Stimulated activated CD4-positive, alpha-beta T cell treated with anti-CD3 and anti-CD28 coated beads, Interleukin-1b, Interleukin-23, amount 100 ng/mL, for 4 hours (primary cell): ENCODE measurements at places on chromosomes 2 and 18.

DNA sequence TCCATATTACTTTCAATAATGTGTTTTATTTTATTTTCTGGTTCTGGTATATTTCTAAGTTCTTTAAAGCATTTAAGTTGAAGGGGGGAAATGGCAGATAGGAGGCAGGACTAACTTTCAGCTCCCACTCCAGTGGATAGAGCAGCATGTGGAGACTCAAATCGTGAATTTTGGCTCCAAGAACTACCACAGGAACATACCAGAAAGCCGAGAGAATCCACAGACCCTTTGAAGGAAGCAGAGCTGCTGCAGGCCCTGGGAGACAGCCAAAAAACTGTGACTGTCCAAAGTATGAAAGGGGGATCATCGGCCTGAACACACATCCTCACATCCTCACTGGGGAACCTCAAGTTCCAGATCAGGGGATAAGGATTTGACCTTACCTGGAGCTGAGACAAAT is 207.6 kb upstream of the VWC2L start:
- no peak for DNase-seq

DNA sequence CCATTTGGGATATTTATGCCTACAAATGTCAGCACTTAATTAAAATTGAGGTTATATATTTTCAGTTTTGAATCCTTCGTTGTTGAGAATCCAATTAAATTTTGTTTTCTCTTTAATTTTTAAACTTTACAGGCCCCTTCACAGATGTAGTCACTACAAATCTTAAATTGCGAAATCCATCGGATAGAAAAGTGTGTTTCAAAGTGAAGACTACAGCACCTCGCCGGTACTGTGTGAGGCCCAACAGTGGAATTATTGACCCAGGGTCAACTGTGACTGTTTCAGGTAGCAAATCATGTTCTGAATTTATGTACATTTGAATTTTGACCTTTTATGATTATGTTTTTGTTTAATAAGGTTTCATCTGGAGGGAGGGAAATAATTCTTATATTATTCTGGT is 17.9 kb downstream of the VAPA start:
- DNase-seq: no peak

DNA sequence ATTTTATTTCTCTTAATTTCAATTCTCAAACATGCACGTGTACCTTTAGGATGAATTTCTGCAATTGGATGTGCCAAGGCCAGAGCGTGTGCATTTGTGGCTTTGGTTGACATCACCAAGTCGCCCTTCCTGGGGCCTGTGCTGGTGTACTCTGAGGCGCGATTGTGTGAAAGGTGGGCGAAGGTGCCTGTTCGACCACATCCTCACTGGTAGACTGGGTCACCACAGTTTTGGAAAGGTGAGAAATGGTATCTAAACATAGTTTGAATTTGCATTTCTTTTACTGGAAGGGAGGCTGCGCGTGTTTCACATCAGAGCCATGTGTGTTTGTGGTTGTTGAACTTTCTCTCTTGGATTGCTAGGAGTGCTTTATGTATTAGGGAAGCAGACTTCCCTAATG is 89.8 kb downstream of the LDLRAD4 start:
- DNase-seq: no peak

- no peak for DNase-seq
These were observed 865.3 kb downstream of the ERBB4 start for GRCh38 chr2:211673133-211673905.

- no peak for DNase-seq
These were observed 89.6 kb downstream of the INSIG2 start for GRCh38 chr2:118177884-118178283.

DNA sequence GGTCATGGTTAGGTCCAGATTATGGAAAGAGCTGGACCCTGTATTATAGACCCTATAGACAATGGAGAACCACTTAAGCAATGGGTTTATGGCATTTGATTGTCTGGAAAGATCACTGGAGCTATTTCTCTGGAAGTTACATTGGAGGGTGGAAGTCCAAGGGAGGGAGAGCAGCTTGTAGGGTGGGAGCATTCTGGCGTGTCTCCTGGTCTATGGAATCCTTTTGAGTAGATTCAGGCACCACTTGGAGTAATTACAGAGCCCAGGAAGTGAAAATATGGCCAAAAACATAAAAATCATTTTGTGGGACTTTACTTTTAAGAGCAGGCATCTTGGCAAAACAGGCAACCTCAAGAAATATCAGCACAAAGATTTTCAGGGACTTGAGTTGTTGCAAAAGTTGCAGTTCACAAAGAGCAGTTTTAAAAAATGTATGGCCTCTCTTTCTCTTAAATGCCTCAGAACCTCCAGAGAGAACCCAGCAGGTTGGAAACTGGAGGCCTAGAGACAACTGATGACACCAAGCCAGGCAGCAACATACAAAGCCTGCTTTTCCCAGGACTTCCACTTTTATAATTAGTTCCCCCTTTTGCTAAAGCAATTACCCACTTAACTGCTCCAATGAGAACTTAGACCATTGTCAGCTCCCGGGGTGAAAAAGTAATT is 331.0 kb downstream of the MYCN start:
- no peak for DNase-seq

DNA sequence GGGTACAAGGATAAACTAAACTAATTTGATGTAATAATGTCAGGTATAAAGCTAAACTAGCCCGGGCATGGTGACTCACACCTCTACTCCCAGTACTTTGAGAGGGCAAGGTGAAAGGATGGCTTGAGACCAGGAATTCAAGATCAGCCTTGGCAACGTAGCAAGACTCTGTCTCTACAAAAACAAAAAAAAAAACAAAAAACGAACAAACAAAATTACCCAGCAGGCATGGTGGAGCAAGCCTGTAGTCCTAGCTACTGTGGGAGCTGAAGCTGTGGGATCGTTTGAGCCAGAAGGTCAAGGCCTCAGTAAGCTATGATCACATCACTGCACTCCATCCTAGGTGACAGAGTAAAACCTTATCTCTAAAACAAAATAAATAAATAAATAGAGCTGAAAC is 131.8 kb upstream of the KYNU start:
- DNase-seq: no peak

- no peak for DNase-seq
These were observed 20.6 kb downstream of the EFEMP1 start for GRCh38 chr2:55902971-55903370.

- no peak for DNase-seq
These were observed 89.9 kb upstream of the SLC1A4 start for GRCh38 chr2:64899081-64899865.

GRCh38 chr2:15729709-15730544 is 138.3 kb downstream of the DDX1 start:
- DNase-seq: no peak

- DNase-seq: no peak
These were observed 1721.0 kb upstream of the PIK3C3 start for GRCh38 chr18:40233931-40234616.

GRCh38 chr2:156017341-156017885 is 315.1 kb downstream of the NR4A2 start:
- DNase-seq: no peak

GRCh38 chr2:8548619-8549150 is 133.2 kb upstream of the ID2 start:
- DNase-seq: no peak

DNA sequence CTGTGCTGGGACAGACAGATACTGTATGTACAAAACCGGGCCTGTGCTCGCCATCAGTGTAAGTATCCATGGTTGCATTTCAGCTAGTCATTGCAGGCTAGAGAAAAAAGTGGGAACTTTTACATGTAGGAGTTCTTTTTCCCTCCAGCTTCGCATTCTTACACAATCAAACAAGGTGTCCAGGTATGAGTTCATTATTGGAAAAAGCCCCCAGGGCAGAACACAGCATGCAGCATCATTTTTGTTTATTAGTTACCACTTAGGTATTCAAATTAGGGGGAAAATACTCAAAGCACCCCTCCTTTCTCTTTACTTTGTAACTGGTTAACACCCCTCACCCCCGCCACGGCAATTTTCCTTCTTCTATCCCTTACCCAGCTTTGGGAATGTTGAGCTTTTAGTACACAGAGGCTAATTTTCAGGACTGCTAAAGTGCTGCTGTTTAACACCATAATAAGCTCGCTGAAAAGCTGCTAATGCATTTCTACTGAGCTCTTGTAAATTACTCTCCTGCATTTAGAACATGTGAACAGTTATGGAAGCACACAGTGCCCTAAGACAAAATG is 13.6 kb downstream of the UPP2 start:
- no peak for DNase-seq

- no peak for DNase-seq
These were observed 909.7 kb downstream of the EPHA4 start for GRCh38 chr2:220662431-220662830.

GRCh38 chr2:137675584-137676327 is 288.5 kb upstream of the HNMT start:
- no peak for DNase-seq

- no peak for DNase-seq
These were observed 2.1 kb downstream of the PCBP1 start for GRCh38 chr2:70089220-70089982.

DNA sequence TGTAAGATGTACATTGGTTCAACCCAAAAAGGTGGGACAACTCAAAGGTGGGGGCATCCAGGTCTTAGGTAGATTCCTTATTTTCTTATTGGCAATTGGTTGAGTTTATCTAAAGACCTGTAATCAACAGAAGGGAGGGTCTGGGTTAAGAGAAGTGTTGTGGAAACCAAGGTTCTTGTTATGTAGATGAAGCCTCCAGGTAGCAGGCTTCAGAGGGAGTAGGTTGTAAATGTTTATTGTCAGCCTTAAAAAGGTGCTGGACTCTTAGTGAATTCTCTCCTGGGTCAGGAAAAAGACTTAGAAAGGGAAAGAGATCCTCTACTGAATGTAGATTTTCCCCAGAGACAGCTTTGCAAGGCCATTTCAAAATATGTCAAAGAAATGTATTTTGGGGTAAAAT is 125.3 kb upstream of the NDUFV2 start:
- no peak for DNase-seq

- DNase-seq: no peak
These were observed 79.9 kb upstream of the OTOS start for GRCh38 chr2:240220371-240220770.

- no peak for DNase-seq
These were observed 103.3 kb downstream of the COL6A3 start for GRCh38 chr2:237310515-237311114.

- DNase-seq: no peak
These were observed 327.2 kb upstream of the TRIB2 start for GRCh38 chr2:12389344-12390045.

- DNase-seq: no peak
These were observed 17.8 kb downstream of the PDCL3 start for GRCh38 chr2:100580367-100581276.

DNA sequence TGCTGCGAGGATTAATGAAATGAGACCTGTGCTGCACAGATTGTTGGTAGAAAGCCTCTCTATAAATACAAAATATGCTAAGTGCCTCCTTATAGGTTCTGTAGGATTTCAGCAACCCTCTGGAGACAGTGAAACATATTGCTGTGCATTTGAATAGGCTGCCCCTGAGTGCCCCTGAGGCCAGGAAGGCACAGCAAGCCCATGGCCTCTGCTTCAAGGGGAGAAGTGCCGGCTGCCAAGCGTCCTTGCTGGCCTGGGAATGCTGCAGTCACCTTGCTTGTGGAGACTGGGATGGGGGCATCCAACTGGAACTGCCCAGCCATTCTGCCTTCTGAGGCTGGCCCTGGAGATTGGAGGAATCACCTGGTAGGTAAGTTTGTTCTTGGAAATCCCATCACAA is 397.2 kb upstream of the SMIM21 start:
- no peak for DNase-seq

- DNase-seq: no peak
These were observed 84.5 kb downstream of the POU3F3 start for GRCh38 chr2:104938231-104938941.

DNA sequence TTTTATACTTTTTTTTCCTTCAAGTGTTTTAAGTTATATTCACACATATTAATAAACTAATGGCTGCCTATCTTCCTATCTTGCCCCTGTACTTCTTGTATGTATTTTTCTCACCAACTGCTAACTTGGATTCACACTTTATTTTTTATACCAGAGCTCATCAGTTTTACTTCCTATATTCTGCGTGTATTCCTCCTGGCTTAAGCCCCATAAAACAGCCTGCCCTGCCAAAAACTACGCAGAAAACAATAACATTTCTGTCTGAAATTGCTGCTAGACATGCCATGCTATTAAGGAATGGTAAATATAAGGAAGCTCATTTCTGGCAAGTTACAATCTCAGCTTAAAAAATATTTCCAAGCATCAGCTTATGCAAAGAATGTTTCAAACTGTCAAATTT is 172.3 kb downstream of the UBE2E3 start:
- no peak for DNase-seq

GRCh38 chr2:64036034-64036705 is 16.9 kb upstream of the VPS54 start:
- DNase-seq: no peak

- DNase-seq: no peak
These were observed 250.5 kb downstream of the TWIST2 start for GRCh38 chr2:239098288-239098970.

DNA sequence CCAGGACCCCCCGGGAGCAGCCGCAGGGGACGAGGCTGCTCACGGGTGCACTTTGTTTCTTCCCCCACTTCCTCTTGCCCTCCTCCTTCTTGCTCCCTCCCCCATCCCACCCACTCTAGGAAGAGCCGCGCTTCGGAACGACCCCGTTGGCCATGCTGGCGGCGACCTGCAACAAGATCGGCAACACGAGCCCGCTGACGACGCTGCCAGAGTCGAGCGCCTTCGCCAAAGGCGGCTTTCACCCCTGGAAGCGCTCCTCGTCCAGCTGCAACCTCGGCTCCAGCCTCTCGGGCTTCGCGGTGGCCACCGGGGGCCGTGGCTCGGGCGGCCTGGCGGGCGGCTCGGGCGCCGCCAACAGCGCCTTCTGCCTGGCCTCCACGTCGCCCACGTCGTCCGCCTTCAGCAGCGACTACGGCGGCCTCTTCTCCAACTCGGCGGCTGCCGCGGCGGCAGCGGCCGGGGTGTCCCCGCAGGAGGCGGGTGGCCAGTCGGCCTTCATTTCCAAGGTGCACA is 1.3 kb downstream of the SP9 start:
- no peak for DNase-seq

DNA sequence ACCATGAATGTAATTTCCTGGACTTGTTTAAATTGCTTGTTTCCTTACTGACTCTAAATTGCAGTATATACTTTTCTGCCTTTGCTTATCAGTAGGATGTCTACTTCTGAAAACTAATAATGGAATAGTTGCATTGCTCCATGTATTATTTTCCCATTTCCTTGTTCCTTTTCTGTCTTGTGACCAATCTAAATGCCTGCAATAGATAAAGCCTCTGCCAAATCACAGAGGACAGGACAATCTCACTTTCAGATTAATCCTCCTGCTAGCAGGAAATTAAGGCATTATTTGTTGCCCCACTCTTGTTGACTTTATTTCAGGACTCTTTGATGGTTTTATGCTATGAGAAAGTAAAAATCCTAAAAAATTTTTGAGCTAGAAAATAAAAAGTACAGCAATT is 4.7 kb upstream of the ESCO1 start:
- no peak for DNase-seq

- DNase-seq: no peak
These were observed 4.7 kb downstream of the GALNT5 start for GRCh38 chr2:157262248-157262647.
